ENCODE measurements at places on chromosomes 4 and X.

DNA sequence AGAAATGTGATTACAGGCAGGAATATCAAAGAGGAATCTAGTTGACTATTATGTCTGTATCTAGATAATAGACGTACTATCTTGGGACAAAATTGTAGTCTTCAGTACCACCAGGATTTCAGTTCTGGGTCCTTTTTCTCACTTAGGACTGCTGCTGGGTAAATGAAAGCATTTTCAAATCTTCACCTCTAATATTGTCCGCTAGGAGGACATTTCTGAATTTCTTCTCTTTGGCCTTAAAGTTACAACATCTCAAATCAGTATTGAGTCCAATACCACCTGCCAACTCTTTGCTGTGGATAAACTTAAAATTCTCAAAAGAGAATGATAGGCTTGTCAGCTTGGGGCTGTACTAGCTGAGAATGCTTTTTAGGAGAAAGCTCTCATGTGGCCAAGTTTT lies 6.0 kb downstream of the FGF16 start:
- no peak for DNase-seq

GRCh38 chr4:19725130-19725529 lies 526.6 kb upstream of the SLIT2 start:
- no peak for DNase-seq

- DNase-seq: no peak
These were observed 24.1 kb downstream of the CT45A1 start for GRCh38 chrX:135737366-135738071.

DNA sequence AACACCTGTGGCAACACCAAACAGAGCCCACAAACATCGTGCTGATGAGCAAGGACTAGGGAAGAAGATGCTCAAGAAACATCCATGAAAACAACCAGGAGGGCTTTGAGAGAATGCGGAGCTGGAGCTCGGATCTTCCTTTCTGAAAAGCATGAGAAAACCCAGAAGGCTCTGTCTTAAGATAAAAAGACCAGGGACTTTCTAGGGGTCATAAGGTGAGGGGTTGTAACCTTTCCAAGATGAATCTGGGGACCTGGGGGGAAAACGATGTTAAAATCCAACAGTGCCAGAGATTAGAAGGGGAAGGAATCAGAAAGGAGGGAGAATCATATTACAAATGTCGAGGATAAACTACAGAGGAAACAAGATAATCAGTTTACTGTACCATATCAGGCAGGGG lies 10.1 kb downstream of the GK2 start:
- DNase-seq: no peak

GRCh38 chr4:182062458-182062857 lies 180.7 kb upstream of the TENM3 start:
- no peak for DNase-seq

DNA sequence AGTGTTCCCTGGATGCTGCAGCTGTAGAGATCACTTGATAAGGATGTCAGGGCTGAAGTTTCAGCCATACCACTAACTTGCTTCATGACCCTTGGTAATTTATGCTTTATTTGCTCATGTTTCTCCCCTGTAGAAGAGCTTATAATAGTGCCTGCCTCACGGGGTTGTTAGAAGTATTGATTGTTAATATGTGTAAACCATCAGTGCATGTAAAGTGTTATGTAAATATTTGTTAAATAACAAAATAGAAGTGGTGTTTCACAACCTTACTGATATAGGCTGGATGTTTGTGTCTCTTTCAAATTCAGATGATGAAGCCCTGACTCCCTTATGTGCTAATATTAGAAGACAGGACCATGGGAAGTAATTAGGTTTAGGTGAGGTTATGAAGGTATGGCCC lies 1.5 kb upstream of the CXCL2 start:
- DNase-seq: no peak

DNA sequence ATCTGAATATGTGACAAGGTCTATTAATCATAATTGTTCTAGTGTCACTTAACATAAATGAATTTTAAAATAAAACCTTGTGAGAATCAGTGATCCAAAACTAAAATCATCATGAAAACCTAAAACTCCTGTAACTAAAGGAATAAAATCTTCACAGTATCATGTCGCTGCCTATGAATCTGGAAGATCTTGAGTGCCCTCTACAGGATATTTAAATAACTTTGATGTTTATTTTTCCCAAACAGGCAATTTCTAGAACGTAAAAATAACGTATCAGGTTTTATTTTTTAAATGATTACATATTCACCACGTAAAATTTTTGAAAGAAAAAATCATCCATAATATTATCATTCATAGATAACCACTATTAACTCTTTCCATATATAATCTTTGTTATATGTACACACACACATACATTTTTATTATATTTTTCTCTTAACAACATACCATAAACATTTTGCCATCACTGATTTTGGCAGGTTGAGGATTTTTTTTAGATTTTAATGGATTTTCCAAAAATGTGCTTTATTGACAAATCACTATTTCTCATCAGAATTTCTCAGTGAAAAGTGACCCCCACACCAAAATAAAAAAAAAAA lies 79.6 kb downstream of the COMMD8 start:
- DNase-seq: no peak

DNA sequence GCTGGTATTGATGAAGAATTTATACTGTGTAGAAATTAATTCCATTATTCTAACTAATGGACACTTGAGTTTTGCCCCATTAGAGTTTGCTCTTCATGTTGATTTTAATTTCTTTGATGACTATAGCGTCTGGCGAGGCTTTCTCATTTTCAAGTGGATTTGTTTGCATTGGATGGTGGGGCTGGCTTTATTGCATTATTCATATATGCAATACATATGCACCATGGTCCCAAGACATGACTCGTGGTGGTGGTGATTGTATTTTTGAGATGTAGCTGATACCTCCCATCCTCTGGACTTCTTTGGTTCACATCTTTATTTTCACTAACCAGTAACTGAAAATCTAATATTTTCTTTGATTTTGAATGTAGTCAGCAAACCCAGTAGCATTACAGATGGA lies 39.8 kb downstream of the PTTG2 start:
- DNase-seq: no peak

DNA sequence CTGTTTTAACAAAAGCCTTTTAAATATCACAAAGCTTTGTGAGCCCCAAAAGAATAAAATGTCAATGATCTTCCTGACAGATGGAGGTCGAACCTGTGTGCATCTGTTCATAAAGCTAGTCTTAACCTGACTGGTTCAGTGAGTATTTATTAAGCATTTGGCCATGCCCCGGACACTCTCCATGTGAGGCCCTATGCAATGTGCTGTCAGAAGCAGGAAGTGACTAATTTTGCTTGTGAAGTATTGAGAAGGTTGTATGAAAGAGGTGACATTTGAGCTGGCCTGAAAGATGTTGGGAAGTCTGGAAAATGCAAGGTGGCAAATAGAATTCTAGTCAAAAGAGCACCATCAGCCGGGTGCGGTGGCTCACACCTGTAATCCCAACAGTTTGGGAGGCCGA lies 171.4 kb downstream of the MSL3 start:
- no peak for DNase-seq

DNA sequence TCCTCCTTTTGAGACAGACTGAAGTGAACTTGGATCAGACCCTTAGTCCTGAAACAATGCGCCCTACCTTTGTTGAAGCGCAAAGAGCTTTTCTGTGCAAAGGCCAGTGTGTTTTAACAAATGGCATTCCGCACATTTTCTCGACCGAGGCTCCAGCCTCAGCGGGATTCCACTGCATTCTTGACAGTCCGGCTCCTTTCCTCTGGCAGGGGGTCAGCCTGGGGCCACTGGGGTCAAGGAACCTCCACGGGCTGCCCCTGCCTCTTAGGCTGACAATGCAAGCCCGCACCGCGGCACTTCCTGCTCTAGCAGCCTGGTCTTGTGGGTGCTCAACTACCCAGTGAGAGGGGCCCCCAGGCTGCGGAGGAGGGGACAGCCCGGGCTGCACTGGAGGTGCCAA lies 47.2 kb upstream of the TFDP3 start:
- DNase-seq: no peak

DNA sequence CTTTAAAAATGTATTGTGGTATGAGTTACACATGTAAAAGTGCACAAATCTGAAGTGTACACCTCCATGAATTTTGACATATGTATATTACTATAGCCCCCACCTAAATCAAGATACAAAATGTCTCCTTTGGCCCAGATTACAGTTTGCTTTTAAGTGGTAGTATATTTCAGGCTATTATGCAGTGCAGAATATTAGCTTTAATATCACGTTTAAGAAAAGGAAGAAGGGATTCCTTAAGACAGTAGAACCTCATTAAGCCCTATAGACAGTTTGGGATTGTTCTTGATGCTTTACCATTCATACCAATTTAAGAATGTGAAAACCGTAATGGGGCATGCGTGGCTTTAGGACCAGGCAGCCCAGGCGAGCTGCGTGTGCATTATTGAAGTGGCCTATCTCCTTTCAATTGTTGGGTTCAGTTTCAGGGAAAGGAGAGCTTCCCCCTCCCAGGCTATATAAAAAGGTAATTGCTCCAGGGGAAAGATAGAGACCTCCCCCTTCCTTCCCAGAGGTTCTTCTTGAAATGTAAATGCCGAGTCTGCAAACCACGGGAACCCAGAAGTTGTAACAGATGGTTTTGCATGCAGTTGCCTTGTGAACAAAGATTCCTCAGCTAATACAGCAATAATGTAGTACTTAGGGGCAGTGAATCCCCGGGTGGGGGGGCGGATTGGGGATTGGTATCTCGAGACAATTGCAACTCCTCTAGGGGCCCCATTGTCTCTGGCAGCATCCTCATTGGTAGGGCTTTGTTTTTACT lies 106.1 kb downstream of the UCHL1 start:
- DNase-seq: no peak

- DNase-seq: no peak
These were observed 96.7 kb downstream of the CORIN start for GRCh38 chr4:47741200-47741599.

DNA sequence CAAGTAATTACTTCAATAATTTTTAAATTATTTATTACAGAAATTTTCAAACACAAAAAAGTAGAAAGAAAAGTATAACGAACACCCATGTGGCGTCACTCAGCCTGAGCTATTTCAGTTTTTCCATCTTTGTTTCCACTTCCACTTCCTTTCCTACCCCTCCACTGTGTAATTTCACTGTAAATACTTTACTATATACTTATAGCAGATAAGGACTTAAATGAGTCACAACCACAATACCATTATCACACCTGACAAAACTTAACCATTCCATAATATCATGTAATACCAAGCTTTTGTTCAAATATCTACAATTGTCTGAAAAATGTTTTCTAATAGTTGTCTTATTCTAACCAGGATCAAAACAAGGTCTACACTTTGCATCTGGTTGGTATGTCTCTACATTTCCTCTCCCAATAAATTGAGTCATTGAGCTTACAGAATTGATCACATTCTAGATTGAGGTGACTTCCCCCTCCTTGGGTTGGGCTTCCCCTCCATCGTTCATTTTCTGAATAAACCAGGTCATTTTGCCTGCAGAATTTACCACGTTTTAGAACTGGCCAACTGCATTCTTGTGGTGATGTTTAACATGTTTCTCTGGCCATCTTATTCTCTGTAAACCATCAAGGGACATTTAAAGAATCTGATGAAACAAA lies 48.7 kb downstream of the ATP10D start:
- no peak for DNase-seq

GRCh38 chr4:81651243-81651899 lies 179.7 kb upstream of the RASGEF1B start:
- DNase-seq: no peak

DNA sequence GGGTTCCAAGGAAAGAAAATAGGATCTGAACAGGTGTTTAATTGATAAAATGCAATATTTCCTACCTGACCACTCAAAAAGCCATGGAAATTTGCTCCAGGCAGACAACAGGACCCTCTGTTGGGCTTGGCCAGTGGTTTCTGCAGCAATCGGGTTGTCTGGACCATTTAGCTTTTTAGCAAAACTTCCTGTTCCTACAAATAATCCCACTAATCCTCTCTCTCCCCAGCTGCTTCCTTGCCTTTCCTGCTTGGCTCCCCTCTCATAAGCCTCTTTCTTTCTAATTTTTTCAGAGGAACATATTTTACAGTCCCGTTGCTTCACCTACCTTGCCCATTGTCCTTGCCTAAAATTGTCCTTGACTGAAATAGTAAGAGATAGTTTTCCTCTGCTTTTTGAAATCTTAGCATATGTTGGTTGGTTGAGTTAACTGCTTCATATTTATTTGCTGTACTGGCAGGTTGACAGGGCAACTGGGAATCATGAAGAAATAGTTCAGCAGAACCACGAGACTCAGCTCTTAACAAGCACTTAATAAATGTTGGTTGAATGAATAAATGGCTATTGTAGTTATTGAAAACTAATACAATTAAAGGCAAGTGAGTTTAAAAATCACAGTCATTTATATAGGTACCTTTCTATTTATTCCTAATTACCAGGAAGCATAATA lies 259.8 kb downstream of the KCNIP4 start:
- DNase-seq: no peak

DNA sequence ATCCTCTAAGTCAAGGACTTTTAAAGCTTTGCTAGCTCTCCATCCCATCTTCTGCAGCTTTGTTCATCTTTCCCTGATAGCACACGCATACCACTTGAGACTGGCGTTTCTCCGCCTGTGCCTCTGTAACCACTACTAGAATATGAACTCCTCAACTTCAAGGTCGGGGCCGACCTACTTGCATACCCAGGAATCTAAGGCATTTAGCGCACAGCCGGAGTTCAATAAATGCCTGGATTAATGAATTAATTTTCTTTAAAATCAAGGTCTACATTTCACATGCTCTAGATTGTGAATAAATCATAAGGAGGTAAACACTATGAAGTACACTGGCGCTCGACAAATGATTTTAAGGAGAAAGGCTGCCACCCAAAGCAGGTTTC lies 89.3 kb downstream of the HNRNPD start:
- DNase-seq: no peak

DNA sequence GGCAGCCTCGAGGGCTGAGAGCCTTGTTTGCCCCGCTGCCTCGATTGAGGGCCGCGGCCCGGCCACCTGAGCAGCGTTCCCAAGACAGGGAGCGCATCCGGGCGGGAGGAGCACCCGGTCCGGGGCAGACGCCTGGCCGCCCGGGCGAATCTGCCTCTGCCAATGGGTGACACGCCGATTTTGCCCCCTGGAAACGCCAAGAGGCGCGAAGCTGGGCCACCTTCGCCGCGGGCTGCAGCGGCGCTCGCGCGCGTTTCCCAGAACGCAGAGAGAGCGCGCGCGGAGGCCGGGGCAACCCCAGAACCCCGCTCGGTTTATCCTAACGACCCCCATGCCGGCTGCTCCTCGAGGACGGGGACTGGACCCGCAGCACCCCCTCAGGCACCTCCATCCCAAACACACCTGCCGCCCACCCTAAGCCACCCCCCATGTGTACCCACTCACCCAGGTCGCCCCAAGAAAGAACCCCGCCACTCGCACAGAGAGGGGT lies 575 bp downstream of the MAP7D2 start:
- no peak for DNase-seq

GRCh38 chr4:2259541-2260343 lies 2.2 kb downstream of the MXD4 start:
- no peak for DNase-seq

- peak; percentile 47 for DNase-seq
These were observed 498 bp downstream of the RBMX start for GRCh38 chrX:136880003-136880451.

DNA sequence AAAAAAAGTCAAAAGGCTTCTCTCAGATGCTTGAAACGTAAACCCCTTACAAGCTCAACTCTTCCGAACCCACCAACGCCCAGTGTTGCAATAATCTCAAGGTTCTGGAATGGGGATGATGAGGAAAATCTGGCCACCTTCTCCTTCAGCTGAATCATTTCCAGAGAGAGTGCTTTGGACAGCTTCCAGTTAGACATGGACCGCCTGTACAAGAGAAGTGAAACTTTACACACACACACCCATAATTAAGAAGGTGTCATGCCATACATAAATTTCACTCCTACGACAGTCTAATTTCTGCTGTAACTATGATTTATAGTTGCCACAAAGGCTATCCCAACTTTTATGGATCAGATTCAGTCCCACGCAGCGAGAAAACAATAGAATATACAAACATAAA lies 72.3 kb downstream of the PRKG2 start:
- DNase-seq: no peak

All from central memory CD8-positive, alpha-beta T cell (primary cell).